ENCODE measurements at places on chromosomes 1 and 21. TPM values are rescaled to one million over a fixed set of nuclear protein-coding genes. Genes with fewer than 3 reads are reported as not detected.

DNA sequence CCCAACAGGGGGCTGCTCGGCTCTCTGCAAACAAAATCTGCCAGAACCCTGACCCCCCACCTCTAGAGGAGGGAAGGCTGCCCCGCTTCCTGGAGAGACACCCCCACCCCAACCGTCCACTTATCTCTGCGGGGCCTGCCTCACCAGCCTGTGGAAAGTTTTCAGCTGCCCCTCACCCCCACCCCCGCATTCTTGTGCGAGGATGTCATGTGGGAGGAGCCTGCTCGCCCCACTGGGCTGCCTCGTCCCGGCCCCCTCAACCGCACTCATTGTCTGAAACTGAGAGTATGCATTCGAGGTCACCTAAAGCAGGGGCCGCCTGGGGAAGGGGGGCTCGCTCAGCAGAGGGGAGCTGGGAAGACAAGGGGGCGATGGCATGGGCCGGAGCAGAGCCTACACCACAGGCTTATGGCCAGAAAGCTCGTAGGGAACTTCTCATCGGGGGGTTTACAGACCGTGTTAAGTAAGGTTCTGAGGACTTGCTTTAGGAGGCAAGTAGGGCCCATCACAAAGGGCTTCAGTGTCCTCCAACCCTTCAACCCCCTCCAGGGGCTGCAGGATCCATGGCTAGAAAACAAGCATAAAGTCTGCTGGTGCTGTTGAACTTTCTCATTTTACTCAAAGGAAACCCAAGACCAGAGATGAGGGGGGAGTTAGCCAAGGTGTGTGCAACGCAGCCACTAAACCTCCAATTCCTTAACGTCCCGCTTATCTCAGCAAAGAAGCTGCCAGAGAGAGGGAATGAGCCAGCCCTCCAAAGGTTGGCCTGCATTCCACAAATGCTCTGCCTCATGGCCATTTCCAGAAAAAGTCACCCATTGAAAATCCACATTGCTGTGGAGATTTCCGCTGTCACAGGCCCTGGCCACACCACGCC, 9.4 kb downstream of the EPHA2 start:
- H3K36me3 ChIP-seq: no peaks in the 10 kb centered on the region
- DNase-seq: no peak
- H3K27me3 ChIP-seq: peaks cover 1% of the 10 kb centered on the region
- no peak overlapping the region for H3K4me3 ChIP-seq
- no peak overlapping the region for H3K27ac ChIP-seq

DNA sequence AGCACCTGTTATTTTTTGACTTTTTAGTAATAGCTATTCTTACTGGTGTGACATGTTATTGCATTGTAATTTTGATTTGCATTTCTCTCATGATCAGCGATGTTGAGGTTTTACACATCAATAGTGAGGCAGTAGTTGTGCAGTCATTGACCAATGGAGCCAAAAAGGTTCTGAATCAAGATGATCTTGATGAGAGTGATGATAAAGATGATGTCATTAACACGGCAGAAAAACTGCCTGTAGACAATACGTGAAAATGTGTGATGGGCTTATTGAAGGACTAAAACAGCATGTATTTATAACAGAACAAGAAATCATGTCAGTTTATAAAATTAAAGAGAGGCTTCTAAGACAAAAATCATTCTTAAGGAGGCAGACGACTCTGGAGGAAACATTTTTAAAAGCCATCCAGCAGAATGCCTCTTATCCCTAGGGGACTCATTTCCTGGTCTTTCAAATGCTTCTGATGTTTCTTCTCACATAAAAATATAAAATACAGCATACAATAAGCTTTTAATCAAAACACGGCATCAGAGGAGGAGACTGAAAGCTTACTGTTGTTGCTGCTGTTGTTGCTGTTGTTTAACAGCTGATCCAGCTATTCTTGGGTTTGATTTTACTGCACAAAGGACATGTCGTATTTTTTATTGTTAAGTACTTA, 400.3 kb downstream of the LTN1 start:
- no peak for DNase-seq
- no peaks in the 10 kb centered on the region for H3K27me3 ChIP-seq
- H3K4me1 ChIP-seq: no peaks in the 10 kb centered on the region
- H3K27ac ChIP-seq: no peak overlapping the region
- peaks cover 19% of the 10 kb centered on the region for H3K36me3 ChIP-seq

Gene TEDDM1
- not detected for total RNA-seq

Gene CFAP141
- not detected for total RNA-seq

Gene OR2G2
- not detected for total RNA-seq
